ENCODE measurements at places on chromosomes 16 and 17.
A peak's percentile ranks its signal among the peaks of the same experiment; 100 is the strongest.

DNA sequence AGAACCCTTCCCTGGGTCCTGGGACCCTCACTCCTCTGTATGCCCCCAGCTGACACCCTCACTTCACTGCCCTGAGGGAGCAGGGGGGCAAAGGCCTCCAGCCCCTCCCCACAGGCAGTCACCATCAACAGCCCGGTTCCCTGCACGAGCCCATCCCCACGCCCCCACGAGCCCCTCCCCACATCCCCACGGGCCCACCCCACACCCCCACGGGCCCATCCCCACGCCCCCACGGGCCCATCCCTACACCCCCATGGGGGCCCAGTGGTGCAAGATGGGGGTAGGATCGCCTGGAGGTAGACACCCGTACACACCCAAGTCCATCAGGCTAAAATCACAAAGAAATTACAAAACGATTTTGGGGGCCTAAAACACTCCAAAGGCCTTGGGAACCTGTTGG, 42.3 kb downstream of the LMF1 start:
- H3K4me3 ChIP-seq = no peak overlapping the region
- no peaks in the 10 kb centered on the region for H3K27me3 ChIP-seq
- H3K36me3 ChIP-seq = peaks cover 68% of the 10 kb centered on the region
- no peak overlapping the region for H3K27ac ChIP-seq

DNA sequence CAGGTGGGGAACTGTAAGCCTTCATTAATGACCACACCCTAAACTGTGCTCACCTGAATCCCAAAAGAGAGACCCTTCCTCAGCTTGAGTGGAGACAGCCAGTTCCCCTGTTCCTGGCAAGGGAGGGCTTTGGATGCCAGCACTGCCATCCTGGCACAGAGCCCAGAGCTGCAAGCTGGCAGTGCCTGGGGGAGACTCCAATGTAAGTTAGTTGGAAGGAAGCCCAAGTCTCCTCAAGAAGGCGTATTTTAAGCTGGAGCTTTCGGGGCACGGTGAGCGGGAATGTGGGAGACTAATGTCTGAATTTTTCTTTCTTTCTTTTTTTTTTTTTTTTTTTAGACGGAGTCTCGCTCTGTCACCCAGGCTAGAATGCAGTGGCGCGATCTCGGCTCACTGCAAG, 4.7 kb downstream of the CDC42EP4 start:
- DNase-seq = peak; percentile 97
- H3K27me3 ChIP-seq = no peaks in the 10 kb centered on the region
- peak overlapping the region; percentile 65 for H3K27ac ChIP-seq
- peaks cover 65% of the 10 kb centered on the region for H3K4me1 ChIP-seq
- peaks cover 23% of the 10 kb centered on the region for H3K36me3 ChIP-seq

GRCh38 chr16:64254443-64255367, 867.2 kb downstream of the CDH11 start:
- no peak overlapping the region for H3K4me3 ChIP-seq
- no peaks in the 10 kb centered on the region for H3K4me1 ChIP-seq
- no peaks in the 10 kb centered on the region for H3K36me3 ChIP-seq
- DNase-seq = no peak

DNA sequence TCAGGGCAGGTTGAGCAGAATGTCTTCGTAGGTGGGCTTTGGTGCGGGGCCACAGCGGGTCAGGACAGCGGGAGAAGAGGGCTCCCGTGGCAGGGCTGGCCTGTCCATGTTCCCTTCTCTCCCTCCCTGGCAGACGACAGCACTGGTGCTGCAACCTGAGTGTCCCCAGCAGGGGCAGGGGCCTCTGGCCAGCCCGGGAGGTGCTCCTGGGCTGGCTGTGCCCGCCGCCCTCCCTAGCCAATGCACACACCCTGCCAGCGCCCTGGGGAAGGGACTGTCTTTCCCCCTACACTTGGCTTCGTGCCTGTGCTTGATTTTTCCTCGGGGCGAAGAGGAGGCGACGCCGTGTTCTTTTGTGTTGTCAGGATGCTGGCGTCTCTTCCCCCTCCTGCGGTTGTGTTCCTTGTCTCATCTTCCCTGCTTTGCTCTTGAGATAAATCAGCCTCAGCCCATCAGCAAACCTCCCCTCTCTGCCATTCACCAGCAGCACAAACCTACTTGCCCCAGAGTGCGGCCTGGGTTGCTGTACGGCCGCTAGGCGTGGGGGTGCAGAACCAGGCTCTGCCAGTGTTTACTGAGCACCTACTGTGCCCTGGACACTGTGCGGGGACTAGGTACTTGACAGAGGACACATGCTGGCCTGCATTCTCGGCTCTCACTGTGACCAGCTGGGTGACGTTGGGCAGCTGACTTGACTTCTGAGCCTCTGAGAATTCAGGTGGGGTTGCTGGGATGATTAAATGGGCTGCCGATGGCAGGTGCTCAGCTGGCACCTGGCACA, 237.3 kb upstream of the CIBAR2 start:
- H3K27ac ChIP-seq = peak overlapping the region; percentile 15
- peak; percentile 91 for DNase-seq
- no peaks in the 10 kb centered on the region for H3K27me3 ChIP-seq
- H3K36me3 ChIP-seq = no peaks in the 10 kb centered on the region
- peaks cover 66% of the 10 kb centered on the region for H3K4me1 ChIP-seq
